ENCODE measurements at places on chromosomes 4 and X.
A peak's percentile ranks its signal among the peaks of the same experiment; 100 is the strongest.

GRCh38 chrX:13752646-13753045 lies 18.1 kb downstream of the OFD1 start:
- DNase-seq: no peak

DNA sequence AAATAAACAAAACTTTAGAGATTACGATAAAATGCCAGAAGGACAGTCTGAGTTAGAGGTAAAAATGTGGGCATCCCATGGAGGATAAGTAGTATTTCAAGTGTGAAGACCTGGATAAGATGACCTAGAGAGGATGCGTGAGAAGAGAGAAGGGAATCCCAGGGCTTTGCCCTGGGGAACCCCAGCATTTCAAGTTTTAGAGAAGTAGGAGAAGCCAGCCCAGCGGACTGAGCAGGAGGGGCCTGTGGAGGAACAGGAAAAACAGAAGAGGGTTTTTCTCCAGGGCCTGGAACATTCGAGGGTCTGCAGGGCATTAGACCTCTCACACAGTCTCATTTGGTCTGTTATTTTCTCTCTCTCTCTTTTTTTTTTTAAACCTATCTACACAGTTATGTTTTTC lies 2.9 kb upstream of the CFP start:
- no peak for DNase-seq

- DNase-seq: no peak
Observed at GRCh38 chr4:41406113-41406516, 131.8 kb upstream of the LIMCH1 start.

- no peak for DNase-seq
Observed at GRCh38 chr4:188437535-188437934, 298.3 kb downstream of the TRIML1 start.

- DNase-seq: no peak
Observed at GRCh38 chr4:15488658-15489470, 19.2 kb downstream of the CC2D2A start.

DNA sequence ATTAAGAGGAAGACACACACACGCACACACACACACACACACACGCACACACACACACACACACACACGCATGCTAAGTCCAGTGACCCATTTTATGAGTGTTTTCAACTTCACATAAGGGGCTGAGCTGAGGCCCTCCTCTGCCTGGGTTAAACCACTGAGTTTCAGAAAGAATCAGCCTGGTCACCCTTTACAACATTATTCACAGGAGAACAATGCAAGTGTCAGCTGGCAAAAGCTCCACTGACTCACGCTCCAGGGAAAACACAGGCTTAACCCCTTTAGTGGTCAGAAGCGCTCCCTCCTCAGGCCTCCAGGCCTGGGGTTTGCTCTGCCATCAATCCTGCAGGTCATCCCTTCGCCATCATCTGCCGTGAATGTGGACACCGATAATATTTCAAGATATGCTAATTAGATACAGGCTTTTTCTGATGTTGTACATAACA lies 46.9 kb downstream of the ACOX3 start:
- no peak for DNase-seq

DNA sequence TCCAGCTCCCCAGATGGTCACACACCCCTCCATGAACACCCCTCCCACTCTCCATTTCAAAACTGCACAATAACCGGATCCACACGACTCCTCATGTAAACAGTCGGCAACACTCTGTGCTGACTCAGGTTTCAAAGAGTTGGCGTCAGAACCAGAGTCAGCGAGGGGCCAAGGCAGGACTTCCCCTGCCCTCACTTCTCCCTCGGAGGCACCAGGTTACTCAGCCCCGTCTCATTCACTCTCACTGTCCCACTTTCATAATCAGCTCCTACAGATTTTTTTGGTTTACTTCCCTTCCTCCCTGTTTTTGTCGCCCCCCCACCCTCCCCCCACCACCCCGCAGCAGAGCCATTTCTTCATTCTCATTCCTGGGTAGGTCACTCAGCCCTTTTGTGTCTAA lies 2.7 kb upstream of the TIMP1 start:
- DNase-seq: no peak

GRCh38 chrX:132333351-132333750 lies 114.1 kb upstream of the RAP2C start:
- DNase-seq: no peak

GRCh38 chr4:48047421-48047844 lies 30.9 kb downstream of the NIPAL1 start:
- DNase-seq: no peak

GRCh38 chr4:105236202-105236915 lies 89.7 kb downstream of the TET2 start:
- DNase-seq: no peak

GRCh38 chrX:13535376-13536165 lies 33.8 kb upstream of the EGFL6 start:
- DNase-seq: no peak

- peak; percentile 22 for DNase-seq
Observed at GRCh38 chr4:98728433-98728832, 70.0 kb upstream of the TSPAN5 start.

DNA sequence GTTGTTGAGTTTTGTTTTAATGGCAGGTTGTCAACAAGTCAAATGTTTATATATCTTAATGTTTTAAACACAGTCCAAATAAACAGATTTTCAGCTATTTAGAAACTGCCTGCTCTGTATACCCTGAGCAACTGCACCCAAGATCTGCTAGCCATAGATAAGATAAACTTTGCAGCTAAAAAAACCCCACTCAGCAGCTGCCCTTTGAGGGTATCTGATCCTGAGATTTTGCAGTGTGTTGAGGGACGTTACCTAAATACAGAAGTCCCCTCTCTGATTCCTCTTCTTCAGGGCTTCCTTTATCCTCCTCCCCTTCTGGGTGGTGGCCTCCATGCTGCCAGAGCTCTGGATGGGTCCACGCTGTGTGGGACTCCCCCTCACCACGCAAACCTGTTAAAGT lies 11.0 kb upstream of the FGG start:
- no peak for DNase-seq

- DNase-seq: no peak
Observed at GRCh38 chr4:148333265-148333664, 108.9 kb downstream of the NR3C2 start.

DNA sequence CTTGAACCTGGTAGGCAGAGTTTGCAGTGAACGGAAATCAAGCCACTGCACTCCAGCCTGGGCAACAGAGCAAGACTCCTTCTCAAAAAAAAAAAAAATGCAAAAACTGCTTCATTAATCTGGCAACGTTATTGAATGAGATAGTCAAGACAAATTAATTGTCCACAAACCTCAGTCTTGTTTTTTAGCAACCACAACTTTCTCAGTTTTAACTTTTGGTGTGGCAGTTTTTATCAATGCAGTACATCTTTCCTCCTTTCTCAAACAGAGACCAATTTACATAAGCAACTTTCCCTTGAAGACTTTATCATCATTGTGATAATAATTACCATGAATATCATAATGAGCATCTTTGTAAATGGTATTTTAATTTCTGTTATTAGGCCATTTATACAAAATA lies 61.7 kb upstream of the GALNTL6 start:
- no peak for DNase-seq

- DNase-seq: no peak
Observed at GRCh38 chrX:13051167-13051528, 6.7 kb upstream of the FAM9C start.

DNA sequence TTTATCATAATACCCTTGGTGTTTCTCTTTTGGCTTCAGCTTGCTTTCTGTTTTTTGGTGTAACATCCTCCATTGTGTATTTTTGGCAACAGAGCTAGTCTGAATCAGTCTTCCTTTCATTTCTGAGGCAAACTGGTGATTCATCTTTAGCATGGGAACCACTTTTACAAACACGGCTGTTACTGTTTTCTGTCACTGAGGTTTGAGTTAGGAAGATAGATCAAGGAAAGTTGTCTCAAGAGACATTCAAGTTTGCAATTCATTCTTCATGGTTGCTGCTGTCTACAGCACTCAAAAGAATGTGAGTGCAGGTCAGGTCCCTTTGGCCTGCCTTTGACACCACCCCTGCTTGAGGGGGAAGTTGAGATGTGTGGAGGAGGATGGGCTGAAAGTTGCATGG lies 36.3 kb downstream of the IL21 start:
- DNase-seq: no peak

GRCh38 chrX:9494771-9495170 lies 29.9 kb downstream of the TBL1X start:
- no peak for DNase-seq

- peak; percentile 29 for DNase-seq
Observed at GRCh38 chr4:183906739-183907651, 1.9 kb downstream of the STOX2 start.

DNA sequence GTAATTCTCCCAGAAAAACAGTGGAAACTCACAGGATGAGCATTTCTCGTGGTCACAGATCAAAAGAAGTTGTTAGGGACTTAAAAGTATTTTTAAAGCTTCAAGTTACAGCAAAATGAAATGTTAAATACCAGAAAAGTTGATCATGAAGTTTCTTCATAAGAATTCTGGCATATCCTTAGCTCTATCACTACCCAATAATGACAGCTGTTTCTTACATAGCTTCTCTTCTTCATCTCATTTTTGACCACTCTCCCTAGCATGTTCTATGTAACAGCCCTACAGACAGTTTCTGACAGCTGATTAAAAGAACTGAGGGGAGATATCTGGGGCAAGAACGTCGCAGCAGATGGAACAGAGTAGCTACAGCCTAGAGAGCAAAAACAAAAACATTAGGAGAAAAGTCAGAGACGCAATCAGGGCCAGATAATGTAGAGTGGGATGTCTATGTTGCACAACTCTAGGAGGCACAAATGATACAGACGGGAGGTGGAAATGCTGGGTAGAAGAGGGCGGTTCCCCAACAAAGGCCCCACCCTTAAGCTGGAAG lies 108.7 kb downstream of the CORIN start:
- no peak for DNase-seq

- DNase-seq: no peak
Observed at GRCh38 chr4:152558396-152558795, 22.5 kb upstream of the FBXW7 start.

- no peak for DNase-seq
Observed at GRCh38 chrX:110569506-110569905, 210.9 kb downstream of the RTL9 start.

GRCh38 chr4:128660361-128661215 lies 148.9 kb upstream of the JADE1 start:
- DNase-seq: no peak

GRCh38 chr4:94649381-94650133 lies 108.2 kb upstream of the BMPR1B start:
- DNase-seq: no peak

- no peak for DNase-seq
Observed at GRCh38 chr4:75985116-75985515, 5.6 kb downstream of the SDAD1 start.

DNA sequence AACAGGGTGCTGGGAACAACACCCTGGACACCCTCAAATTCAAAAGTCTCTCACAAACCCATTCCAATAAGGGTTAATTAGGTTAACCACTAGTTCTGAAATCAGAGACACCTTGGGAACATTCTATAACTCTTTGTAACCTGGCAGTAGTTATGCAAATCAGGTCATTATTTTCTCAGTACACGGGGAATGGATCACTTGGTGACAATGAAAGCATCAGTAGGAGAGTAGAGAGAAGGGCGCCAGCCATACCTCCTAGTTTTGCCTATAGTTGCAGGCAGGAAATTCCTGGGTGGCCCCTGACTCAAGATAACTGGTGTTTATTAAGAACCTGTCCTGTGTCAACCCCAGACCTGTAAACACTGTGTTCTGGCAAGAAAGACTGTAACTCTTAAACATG lies 2.5 kb downstream of the CCDC110 start:
- no peak for DNase-seq

- no peak for DNase-seq
Observed at GRCh38 chrX:35406386-35406785, 391.8 kb upstream of the MAGEB16 start.

DNA sequence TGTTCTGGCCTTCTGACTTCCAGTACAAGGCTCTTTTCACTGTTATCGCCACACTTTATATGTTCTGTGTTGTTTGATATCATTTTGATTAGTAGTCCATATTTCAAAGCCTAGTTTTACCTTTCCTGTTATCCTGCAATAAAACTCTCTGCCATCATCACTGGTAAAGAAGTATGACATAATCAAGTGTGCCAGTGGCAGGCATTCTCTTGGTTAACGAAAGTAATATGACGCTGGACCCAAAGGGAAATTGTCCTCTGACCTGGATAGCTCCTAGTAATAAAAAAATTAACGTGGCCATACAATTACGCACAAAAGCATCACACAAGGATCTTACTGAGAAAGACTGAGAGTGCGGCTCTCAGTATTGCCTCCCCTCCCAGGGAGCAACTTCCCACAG lies 33.8 kb downstream of the DGKK start:
- no peak for DNase-seq

DNA sequence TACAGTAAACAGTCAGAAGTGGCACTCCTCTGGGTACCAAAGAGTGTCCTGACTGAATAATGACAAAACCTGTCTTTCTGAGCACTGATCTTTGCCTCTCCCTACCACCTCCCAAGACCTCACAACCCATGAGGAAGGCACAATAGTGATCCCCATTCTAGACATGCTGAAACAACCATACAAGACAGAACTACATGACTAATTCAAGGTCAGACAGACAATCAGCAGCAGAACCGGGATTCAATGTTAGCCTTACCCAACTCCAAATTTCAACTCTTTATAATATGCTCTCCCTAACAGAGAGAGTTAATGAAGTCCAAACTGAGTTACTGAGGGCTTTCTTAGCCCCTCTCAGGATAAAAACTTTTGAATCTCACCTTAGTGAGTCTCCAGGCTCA lies 71.0 kb downstream of the IRF2 start:
- no peak for DNase-seq

GRCh38 chr4:3318561-3319021 lies 25.8 kb downstream of the RGS12 start:
- DNase-seq: peak; percentile 60

- DNase-seq: peak; percentile 46
Observed at GRCh38 chrX:154436983-154437752, at the start of gene GDI1. TSS of gene GDI1 (plus strand) at chrX:154437154. CDS start at chrX:154437255, 101 bp downstream.

DNA sequence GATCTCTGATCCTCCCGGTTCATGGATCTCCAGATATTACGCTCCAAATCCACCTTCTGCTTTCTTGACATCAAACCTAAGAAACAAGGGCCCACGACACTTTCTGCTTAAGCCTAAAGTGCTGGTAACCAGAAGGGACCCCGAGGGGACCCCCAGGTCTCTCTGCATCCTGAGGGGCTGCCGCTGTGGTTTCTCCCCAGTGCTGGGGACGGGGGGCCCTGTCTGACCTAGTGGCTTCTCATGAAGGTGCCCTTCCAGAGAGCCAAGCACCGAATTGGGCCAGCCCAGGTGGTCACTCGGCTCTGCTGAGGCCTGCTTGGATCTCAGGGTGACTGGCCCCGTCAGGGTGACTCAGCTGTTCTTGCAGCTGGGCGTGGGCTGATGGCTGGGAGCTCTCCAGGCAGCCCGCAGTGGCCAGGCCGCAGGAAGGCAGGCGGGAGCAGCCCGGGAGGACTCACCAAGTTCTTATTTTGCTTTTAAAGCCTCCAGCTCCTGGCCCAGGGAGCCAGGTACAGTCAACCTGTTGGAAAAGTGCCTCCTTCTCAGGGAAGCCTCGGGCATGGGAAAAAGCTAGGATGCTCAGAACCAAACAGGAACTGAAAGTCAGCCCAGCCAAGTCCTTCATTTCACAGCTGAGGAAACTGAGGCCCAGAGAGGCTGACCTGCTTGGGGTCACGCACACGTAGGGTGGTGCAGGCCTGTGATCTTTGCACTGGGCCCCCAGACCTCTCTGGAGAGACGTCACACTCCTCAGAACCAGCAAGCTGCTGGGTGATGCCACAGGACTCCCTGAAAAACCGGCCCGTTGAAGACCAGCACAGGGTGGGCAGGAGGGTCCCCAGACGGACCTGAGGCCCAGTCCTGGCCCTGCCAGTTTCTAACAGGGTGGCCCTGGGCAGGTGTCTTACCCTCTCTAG lies 16.7 kb downstream of the BLOC1S4 start:
- DNase-seq: no peak

- no peak for DNase-seq
Observed at GRCh38 chrX:67612231-67612630, 68.4 kb downstream of the AR start.
